ENCODE measurements at places on chromosomes 11 and 22.

GRCh38 chr11:22512457-22512856 is 113.2 kb downstream of the FANCF start:
- DNase-seq, result no peak

DNA sequence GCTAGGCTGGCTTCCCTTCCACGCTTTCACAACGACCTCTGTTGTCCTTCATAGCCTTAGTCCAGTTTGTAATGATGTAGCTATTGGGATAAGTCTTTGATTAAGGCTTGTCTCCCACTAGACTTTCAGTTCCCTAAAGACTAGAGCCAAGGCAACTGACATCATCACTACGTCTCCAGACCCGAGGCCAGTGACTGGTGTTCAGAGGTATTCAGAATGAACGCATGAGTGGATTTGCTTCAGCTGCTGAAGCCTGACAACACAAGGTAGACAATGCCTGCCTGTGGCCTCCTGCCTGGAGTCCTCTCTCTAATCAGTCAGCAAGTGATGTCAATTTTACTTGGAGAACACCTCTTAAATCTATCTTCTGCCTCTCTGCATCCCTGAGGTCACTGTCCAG is 13.6 kb downstream of the EFCAB6 start:
- DNase-seq, result no peak

GRCh38 chr22:35230839-35231584 is 26.3 kb upstream of the HMGXB4 start:
- DNase-seq, result no peak

DNA sequence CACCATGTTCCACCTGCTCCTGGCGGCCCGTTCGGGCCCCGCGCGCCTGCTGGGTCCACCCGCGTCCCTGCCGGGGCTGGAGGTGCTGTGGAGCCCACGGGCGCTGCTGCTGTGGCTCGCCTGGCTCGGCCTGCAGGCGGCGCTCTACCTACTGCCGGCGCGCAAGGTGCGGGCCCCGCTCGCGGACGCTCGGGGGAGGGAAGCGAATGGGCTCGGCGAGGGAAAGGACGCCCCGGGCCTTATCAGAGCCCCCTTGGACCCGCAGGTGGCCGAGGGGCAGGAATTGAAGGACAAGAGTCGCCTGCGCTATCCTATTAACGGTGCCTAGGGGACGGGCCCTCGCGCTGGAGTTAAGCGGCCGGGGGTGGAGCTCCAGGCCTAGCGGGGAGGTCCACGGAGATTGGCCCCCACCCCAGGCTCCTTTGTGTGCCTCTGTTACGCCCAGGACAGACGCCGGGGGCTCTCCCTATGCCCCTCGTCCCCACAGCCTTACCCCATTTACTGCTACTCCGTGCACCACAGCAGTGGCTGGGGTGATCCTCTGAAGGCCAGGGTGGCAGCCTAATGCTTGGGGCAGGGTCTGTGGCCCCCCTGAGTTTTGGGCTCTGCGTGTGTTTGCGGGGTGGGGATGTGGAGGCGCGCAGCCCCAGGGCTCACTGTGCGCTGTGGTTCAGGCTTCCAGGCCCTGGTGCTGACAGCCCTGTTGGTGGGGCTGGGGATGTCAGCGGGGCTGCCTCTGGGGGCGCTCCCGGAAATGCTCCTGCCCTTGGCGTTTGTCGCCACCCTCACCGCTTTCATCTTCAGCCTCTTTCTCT is 1.1 kb downstream of the TM7SF2 start:
- no peak for DNase-seq

GRCh38 chr22:39658367-39658766 is 87.8 kb downstream of the CACNA1I start:
- DNase-seq, result no peak

DNA sequence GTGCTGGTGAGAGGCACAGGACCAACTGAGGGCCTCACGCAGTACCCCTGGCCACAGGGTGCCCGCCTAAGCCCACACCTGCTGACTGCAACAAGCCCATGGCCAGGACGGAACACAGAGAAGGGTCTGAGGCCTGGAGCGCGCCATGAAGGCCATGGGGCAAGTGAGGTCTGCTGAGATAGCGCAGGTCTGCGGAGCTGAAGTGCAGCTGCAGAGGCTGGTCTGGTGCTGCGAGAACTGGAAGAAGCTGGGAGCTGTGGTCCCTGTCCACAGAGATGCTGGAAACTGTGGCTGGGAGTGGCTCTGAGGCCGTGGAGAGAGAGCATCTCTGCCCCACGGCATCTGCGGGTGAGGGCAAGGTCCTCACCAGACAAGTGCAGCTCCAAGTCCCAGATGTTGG is 8.3 kb downstream of the GALR3 start:
- DNase-seq, result no peak

DNA sequence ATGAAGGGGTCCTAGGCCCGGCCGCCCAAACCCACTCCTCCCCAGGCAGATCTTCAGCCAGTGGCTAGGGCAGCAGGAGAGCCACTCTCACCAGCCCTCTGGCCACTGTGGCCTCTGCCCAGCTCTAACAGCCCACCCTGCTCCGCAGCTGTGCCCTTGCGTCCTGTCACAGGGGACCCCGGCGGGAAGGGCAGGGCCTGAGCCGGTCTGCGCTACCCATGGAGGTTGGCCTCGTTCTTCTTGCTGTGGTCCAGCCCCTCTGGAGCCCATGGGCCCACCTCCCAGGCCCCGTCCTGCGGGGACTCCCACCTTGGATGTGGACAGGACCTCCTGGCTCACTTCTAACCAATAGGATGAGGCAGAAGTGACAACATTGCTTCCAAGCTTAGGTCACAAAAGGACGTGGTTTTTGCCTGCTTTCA is 38.3 kb upstream of the TH start:
- DNase-seq, result no peak

GRCh38 chr11:70071996-70072395 is 6.1 kb upstream of the ANO1 start:
- no peak for DNase-seq

- DNase-seq, result no peak
Measured at GRCh38 chr11:126843096-126843495, 157.5 kb downstream of the KIRREL3 start.

GRCh38 chr11:31987118-31988005 is 103.5 kb upstream of the RCN1 start:
- DNase-seq, result no peak

DNA sequence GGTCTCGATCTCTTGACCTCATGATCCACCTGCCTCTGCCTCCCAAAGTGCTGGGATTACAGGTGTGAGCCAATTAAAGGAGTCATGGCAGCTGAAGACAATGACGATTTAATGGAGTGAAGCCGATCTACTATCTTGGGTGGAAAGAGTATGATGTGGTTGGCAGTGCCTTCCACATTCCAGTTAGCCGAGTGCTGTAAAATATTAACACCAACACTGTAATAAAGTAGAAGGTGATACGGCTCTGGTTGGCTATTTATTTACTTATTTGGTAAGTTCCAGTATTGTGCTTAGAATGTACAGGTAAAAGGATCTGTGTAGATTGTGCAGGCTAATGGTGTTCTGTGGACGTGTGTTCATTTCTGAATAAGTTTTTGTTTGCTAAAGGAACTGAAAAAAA is 149.6 kb upstream of the MTMR2 start:
- no peak for DNase-seq

DNA sequence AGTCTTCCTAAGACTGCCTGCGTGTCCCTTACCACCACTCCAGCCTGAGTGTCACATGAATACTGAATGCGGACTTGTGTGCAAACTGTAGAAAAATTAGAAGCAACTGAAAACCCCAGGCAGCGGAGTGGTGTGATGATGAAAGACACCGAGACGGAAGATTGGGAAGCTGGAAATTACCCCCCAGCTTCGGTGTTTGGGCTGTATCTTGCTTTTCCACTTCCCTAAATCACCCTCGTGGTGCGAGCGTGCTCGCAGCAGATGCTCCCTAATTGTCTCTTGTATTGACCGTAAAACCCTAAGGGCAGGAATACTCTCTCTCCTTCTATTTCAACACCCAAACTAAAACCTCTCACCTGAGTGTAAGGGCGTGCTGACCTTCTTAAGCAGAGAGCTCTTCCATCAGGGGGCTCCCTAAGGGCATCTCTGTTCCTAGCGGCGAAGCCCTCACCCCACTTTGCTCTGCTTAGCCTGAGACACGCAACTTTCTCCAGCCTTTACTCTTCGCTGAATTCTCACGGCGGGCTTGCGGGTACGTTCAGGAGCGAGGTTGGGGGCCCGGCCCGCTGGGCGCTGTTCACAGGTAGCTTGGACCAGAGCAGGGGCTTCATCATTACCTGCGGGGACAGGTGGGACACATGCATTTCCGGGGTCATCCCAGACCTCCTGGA is 62.4 kb downstream of the CRYBB2 start:
- DNase-seq, result no peak

DNA sequence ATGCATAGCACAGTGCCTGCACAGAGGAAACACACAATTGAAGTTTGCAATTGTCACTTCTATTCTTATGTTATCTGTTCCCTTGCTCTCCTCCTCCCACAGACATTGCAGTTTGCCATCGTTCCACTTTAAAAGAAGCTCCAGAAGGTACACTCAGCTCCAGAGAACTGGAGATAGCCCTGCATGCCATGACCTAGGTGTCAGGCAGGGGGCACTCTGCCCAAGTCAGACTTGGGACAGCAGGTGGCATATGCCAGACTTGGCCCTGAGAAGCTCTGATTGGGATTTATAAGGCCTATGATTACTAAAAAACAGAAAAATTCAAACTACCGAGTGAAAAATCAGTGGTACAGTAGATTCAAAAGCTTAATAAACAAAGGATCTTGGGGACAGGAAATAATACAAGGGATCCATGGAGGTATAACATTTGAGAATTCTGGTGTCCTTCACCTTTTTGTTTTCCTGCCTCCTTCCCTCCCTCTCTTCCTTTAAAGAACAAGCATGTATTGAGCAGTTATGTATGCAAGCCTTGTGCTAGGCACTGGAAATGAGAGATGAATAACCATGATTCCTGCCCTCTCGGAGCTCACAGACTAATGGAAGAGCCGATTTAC is 40.0 kb downstream of the TENM4 start:
- no peak for DNase-seq

DNA sequence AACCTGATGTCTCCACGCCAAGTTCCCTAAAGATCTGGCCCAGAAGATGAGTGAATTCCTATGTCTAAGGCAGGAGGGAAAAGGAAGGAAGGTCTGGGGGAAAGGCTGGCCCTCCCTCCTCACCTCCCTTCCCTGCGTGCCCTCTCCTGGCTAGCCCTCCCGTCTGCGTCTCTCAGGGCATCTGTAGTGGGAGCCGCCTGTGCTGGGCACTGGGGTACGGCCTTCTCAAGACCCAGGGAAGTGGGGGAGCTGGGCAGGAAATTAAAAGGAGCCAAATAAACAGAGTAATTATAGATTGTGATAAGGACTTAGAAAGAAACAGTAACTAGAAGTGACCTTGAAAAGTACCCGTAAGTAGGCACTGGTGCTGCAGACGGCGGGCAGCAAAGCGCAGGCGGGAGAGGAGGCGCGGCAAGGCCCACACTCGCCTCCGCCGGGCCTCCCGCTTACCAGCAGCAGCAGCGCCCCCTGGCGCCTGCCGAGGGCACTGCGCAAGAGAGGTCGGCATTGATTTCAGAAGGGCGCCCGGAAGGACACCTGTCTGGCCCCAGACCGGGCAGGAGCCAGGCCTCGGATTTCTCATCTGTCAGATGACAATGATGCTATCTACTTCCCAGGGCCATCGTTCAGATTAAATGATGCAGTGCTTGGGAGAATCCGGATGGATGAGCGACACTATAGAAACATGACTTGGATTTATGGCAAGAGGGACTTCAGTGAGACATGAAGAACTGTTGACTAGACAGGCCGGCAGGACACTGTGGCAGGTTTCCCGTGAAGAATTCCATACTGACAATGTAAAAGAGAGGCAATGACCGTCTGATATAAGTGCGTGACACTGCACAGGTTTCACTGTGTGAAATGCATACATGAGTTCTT is 7.3 kb downstream of the KCNJ1 start:
- no peak for DNase-seq

- no peak for DNase-seq
Measured at GRCh38 chr11:132050577-132051165, 680.3 kb downstream of the NTM start.

DNA sequence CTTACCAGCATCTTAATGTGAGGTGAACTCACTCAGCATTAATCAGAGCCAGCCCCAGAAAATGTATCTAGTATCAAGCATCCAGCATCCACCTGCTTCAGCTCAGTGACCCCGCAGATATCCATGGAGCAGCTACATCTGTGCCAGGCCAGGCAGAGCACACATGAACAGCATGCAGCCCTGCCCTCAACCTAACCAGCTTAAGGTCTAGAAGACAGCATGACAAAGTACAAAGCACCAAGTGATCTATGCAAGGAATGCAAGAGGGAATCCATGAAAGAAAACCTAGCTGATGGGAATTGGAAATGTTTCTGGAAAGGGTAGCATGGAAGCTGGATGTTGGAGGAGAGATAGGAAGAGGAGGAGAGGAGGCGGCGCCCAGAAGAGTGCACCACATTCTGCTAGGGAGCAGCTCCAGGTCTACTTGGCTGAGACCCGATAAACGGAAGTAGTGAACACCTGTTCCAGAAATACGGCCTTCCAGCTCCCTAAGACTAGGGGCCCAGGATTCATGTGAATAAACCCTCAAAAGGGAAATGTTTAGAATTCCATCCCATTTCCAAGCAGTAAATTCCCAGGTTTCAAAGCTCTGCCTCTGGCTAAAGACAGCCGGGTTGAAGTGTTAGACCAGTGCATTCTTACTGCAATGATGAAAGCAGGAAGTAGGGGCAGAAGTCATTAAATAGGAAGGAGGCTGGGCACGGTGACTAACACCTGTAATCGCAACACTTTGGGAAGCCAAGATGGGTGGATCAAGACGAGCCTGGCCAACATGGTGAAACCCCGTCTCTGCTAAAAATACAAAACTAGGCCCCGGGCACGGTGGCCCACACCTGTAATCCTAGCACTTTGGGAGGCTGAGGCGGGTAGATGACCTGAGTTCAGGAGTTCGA is 23.5 kb upstream of the L3MBTL2 start:
- peak; percentile 66 for DNase-seq

GRCh38 chr11:85823816-85824215 is 12.9 kb upstream of the SYTL2 start:
- no peak for DNase-seq

Data from HTR-8/SVneo (cell line).